ENCODE measurements at places on chromosomes 6 and 20.

- DNase-seq, result no peak
Measured at GRCh38 chr6:107592806-107593205, 102.9 kb downstream of the SOBP start.

DNA sequence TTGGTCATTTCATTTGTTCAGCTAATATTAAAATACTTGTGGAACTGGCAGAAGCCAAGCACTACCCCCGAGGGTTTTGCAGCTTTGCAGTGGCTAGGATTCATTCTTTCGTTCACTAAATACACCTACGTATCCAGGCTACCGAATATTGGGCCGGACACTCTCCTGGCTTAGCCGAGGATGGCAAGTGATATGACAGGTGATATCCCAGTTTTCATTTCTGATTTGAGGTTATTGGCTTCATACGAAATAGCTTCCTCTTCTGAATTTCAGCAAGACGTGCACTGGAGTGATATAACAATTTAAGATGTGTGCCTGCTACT is 536 bp upstream of the MTFR2 start:
- DNase-seq, result no peak

DNA sequence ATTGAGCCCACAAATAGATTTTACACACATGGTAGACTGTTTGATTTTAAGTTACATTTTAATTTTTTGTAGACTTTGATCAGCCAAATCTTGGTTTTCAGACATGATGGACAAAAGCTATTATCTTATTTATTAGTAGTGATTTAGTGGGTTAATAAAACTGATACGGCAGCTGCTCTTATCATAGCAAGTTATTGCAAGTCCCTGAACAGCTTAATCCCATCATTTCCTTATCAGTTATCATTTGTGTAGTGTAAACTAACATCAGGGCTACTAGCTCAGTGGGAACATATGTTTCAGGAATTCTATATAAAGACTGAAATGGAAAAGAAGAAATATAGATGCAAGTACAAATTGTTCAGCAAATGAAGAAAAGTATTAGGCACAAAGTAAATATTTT is 10.9 kb downstream of the RFX6 start:
- no peak for DNase-seq

GRCh38 chr6:39821046-39821740 is 29.0 kb downstream of the DAAM2 start:
- DNase-seq, result no peak

DNA sequence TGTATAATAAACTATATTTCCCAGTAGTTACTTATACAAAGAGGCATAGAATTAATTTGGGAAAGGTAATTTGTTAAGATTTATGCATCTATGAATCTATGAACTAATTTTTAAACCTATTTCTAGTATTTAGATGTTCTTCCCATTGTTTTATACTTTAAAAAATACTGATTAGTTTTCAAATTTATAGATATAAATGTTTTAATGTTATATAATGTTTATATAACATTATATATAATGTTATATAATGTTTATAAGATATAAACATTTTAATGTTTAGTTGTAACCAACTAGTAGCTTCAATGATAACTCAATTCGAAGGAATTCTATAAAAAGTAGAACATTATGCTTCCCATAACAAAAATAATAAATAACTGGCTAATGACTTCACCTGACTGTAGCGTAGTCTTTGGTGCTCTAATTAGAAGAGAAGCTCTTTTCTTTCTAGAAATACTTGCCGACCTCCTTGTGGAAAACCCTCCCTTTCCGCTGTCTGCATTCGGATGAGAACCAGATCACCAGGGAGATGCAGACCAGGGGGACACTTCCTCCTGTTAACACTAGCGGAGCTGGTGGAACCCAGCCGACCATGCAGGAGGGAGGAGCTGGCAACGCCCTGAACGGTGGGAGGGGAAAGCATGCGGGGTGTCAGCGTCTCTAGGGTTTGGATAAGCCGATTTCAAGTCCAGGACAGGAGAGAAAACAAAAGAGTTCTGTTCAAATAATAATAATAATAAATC is 158.4 kb downstream of the OR2B2 start:
- peak; percentile 85 for DNase-seq
